SIG-M5 (cell line): ENCODE measurements at places on chromosomes 6 and 20.

GRCh38 chr20:50227506-50227905 is 36.9 kb downstream of the CEBPB start:
- no peak for DNase-seq

DNA sequence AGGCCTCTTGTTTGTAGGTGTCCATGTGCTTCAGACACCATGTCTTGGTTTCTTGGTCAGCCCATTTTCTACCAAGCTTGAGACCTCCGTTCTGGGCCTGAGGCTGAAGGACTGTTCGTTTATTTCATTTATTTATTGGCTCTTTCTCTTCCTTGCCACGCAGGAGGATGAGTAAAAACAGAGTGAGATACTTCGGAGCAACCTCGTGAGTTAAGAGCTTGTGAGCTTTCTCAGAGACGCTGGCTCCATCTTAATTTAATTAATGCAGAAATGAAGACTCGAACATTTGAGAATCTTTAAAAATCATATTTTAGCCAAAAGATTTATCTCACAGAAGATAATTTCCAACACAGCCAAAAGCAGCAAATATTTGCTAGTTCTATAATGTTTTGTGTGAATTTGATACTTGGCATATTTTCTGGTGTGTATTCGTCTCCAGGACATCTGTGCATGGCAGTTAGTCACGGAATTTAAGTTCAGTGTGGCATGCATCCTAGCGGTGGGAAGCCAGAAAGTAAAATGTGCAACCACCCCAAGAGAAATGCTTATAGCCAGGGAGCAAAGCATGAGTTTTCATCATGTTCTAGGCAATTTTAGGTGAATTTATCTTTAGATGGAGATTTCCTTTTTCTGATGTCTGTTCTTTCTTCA is 76.0 kb downstream of the THBS2 start:
- no peak for DNase-seq

GRCh38 chr20:9214685-9215084 is 145.8 kb downstream of the PLCB4 start:
- no peak for DNase-seq

- DNase-seq: no peak
Observed at GRCh38 chr20:18524646-18525045, 16.9 kb downstream of the SEC23B start.

DNA sequence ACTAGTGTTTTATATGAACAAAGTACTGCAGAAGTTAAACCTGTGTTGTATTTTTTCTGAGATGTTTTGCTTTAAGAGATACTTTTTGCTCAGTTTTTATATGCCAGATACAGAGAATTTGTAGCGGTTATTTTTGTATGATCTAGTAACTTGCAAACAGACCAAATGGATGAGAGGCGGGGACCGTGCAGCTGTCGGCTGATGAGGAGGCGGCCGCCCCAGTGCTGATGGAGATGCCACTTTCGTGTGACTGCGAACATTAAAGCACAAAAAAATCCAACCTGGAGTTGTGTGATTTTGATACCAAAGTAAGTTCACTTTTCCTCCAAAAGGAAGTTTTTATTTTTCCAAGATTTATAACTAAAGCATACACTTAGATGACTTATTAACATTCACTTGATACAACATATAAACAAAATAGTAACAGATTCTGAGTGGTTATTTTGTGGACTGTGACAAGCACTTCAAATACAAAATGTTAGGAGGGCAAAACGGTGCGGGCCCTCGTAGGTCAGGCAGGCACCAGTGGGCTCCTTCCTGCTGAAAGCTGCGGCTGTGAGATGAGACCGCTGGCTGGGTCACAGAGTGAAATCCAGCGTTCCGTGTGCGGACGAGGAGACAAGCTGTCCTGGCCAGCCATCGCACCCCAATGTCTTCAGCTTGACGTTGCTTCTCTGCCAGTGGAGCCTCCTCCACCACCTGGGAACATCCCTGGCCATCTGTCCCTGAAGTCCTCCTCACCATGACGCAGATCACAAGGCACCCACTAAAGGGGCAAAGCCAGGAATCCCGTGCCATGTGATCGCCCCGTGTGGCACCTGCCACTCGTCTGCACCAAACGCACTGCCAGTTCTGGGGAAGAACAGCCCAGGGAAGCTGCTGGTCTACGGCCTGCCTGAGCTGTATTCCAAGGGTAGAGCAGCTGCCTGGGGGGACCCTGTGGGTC is 4.0 kb upstream of the OGFR start:
- no peak for DNase-seq

DNA sequence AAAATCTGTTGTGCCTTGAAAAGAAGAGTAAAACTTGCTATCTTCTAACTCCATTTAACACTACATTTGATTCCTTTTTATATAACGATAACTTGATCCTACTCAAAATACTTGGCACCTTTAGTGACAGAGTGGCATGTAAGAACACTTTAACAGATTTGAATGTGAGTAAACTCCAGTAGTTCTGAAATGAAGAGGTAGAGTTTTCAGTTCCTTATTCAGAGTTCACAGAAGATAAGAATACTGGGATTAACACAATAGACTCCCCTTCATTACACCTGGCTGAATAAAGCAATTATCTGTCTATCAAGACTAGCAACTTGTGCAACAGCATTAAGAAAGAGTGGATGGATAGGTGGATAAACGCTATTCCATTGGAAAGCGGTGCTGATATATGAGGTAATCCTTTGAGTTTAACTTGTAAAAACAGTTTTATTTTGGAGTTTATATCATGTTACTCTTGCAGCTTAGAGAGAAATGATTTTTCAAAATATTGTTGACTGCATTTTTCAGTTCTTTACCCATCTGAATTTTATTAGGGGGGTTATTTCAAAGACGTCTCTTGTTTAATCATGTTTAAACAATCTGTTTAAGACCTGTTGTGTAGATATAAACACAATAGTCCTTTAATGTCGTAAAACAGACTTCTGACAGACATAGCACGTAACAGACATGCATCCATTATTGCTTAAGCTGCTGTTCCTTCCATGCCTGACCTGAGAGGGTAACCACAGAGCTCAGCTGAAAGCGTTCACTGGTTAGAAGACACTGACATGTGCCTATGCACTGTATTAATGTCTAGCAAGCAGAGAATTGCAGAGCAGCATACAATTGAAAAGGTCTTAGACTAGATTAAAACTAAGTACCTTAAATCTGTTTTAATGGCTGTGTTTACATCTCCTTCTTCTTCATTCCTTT is 102.4 kb upstream of the SUPT3H start:
- no peak for DNase-seq

DNA sequence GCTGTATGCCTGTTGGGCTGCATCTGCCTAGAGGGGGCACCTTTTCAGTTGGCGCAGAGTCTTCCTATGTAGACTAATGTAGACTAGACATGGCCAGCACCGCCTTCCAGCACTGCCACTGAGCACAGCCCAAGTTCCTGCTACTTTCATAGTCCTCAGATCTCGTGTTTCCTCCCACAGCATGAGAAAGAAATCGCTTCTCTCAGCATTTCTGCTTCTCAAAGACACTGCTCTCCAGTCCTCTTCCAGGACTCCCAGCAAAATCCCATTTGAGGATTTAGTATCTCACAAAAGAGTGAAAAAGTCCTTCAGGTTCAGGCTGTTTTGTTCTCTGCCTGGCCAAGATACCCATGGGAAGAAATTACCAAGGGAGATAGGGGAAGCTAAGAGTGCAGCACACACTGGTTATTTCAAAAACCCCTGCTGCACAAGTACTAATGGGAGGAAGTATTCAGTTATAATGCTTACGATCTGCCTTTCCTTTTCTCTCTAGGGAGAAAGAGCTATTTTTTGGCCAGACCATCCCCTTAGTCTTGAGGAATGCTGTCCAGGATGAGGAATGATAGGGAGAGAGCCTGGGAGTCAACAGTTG is 35.7 kb downstream of the OGFRL1 start:
- no peak for DNase-seq

DNA sequence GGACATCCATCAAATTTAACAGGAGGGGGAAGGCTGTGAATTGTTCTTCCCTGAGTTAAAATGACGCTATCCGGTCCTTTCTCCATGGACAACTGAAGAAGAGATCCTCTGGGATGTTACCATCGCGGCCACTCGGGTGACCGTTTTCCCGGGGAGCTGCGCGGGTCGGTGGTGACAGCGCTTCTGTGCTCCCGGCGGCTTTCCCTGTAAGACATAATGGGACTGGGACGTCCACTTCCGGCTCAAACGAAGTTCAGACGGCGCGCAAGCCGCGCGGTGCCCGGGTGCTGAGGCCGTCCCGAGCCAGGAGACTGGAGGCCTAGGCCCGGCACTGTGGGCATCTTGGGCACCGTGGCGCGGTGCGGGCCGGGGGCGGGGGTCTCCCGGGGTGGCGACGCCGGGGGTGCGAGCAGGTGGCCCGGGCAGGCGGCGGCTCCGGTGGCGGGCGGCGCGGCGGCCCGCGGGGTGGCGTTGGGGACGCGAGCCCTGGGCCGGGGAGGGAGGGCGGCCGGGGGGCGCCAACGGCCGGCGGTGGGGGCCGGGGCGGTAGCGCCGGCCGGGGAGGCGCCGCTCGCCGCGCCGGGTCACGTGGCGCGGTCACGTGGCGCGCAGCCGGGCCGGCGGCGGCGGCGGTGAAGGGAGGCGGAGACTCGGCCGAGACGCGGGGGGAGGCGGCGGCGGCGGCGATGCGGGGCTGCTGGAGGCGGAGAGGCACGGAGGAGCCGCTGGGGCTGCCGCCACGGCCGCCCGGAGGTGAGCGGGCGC is 63.6 kb downstream of the GTF2H5 start:
- no peak for DNase-seq

GRCh38 chr6:42374018-42374669 is 77.6 kb downstream of the TRERF1 start:
- no peak for DNase-seq

GRCh38 chr6:7086488-7086887 is 21.3 kb upstream of the RREB1 start:
- DNase-seq: no peak

DNA sequence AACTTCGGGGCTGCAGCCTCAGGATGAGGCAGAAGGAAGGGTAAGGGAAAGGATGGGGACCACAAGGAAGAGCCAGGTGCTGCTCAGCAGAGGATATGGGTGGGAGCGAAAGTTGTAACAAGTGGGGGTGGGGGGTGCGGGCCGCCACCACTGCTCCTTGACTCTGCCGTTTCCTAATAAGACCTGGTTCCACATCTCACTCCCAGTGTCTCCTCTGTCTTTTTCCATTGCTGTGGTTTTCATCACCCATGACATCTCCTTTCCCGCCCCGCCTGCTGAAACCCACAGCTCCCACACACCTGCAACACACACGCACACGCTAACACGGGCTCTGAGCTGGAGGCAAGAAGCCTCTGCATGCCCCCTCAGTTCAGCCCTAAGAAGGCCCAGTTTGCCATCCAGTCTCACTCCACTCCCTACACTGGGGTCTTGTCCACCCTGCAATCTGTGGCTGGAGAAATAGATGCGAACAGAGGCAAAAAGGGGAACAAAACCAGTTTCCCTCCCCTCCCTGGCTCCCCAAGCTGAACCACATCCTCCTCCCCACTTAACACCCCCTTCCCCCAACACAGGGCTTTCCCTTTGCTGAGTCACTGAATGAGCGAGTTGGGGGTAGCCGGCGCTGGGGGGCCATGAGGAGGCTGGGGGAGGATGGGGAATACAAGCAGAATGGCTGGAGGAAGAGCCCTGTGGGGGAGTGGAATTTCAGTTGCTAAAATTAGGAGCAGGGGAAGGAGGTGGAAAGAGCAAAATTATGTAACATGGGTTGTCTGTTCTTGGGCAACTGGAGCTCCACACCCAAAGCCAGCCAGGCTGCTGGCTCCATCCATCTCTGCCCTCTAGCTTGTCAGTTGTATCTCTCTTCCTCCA is 11.5 kb downstream of the NFKBIL1 start:
- peak; percentile 97 for DNase-seq

DNA sequence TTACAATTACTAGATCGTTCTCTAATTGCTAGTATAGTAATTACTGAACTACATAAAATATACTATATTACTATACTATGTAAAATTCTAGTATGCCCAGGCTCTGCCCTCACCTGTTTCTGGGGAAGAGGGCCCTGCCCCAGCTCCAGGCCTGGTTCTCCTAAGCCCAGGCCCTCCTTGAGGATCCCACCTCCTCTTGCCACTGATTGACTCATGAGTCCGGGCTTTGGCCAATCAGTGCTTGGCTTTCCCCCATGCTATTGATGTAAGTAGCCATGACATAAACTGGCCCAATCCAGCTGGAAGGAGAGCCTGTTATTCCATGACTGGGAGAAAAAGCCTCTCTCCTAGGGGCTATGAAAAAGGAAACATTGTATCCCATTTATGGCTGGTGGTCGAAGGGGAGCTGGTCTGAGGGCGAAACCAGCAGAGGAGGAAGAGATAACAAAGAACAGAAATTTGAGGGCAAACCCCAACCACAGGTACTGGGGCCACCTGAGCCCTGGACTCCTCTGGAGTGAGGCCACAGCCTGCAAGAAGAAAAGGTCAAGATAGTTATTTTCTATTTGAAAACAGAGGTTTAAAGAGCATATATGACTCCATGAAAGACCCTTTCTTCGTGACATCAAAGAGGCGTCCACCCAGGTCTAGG is 129.3 kb upstream of the CD93 start:
- no peak for DNase-seq

DNA sequence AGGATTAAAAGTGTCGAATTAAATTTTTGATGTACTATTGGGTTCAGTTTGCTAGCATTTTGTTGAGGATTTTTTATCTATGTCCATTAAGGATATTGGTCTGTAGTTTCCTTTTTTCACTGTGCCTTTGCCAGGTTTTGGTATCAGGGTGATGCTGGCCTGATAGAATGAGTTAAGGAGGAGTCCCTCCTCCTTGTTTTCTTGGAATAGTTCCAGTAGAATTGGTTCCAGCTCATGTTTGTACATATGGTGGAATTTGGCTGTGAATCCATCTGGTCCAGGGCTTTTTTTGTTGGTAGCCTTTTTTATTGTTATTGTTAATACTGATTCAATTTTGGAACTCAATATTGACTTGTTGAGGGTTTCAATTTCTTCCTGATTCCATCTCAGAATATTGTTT is 141.8 kb downstream of the SIM1 start:
- DNase-seq: no peak

- no peak for DNase-seq
Observed at GRCh38 chr6:47453372-47453936, 24.1 kb upstream of the CD2AP start.
